ENCODE measurements at places on chromosomes 3 and 15. TPM values are rescaled to one million over a fixed set of nuclear protein-coding genes. Genes with fewer than 3 reads are reported as not detected.
A peak's percentile ranks its signal among the peaks of the same experiment; 100 is the strongest.

GRCh38 chr3:123244128-123244527 lies 42.4 kb downstream of the SEC22A start:
- DNase-seq = no peak

DNA sequence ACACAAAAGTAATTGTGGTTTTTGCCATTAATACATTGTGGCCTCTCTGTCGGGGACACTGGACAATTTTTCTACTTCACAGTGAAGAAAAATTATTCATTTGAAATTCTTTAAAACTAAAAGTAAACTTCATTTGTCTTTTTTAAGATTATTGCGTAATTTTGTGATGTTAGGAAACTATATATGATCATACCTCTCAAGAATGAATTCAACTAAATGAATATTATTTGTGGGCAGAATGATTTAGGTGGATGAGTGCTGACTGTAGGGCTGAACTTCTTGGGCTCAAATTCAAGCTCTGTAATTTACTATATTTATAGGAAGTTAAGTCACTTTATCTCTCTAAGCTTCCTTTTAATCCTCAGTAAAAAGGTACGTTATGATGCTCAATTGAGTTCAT lies 441.2 kb downstream of the ROBO1 start:
- DNase-seq = no peak

DNA sequence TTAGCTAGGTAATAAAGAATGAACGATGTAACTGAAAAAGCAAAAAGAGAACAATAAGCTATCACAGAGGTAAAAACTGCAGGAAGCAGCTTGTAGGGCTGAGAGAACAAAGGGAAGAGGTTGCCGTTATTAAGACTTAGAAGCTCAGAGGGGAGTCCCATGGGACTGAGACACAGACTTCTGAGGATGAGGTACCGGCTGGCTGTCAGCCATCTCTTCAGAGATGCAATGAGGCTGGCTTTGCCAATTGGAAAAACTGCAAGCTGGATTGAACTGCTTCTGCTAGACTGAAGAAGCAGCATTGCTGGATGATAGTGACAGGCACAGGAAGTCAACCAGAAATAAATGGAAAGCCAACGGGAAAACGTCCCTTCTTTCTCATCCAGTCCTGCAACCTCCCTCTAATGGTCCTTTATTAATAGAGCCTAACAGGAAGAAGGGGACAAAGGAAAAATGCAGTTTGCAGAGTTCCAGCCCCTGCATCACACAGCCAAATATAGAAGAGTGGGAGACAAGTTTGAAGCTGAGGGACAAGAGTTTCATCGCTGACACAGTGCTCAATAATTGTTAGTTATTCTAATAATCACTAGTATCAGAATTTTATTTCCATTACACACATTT lies 21.1 kb upstream of the KLHL6 start:
- peak; percentile 51 for DNase-seq

DNA sequence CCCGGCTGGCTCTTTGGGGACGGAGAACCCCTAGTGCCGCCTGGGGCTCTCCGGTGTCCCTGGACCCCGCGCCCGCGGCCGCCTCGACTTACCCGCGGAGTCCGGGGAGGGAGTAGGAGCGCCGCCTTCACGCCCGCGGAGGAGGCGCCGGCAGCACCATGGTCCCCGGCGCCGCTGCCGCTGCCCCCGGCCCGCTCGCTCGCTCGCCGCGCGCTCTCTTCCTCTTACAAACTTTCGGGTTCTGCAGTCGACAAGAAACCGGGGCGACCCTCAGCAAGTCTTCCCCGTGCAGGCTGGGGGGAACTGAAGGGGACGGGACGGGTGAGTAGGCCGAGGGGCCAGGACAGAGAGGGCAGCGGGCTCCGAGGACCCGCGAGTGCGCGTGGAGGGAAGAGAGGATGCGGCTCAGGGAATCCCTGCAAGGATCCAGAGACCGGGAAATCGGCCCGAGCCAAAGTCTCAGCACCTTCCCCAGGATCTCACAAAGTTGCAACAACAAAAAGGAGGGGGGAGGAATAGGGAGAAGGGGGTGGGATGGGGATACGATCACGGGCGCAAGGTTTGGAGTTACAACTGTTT lies 2.0 kb downstream of the FOXP1 start:
- DNase-seq = peak; percentile 44

GRCh38 chr3:28101705-28102104 lies 139.7 kb upstream of the CMC1 start:
- DNase-seq = no peak

GRCh38 chr3:193819117-193820010 lies 226.4 kb downstream of the OPA1 start:
- no peak for DNase-seq

- DNase-seq = no peak
These were observed 85.1 kb downstream of the STAG1 start for GRCh38 chr3:136667081-136667480.

GRCh38 chr15:59825901-59826300 lies 136.8 kb upstream of the BNIP2 start:
- DNase-seq = no peak

- DNase-seq = no peak
These were observed 91.8 kb downstream of the DNAJB8 start for GRCh38 chr3:128374746-128375445.

DNA sequence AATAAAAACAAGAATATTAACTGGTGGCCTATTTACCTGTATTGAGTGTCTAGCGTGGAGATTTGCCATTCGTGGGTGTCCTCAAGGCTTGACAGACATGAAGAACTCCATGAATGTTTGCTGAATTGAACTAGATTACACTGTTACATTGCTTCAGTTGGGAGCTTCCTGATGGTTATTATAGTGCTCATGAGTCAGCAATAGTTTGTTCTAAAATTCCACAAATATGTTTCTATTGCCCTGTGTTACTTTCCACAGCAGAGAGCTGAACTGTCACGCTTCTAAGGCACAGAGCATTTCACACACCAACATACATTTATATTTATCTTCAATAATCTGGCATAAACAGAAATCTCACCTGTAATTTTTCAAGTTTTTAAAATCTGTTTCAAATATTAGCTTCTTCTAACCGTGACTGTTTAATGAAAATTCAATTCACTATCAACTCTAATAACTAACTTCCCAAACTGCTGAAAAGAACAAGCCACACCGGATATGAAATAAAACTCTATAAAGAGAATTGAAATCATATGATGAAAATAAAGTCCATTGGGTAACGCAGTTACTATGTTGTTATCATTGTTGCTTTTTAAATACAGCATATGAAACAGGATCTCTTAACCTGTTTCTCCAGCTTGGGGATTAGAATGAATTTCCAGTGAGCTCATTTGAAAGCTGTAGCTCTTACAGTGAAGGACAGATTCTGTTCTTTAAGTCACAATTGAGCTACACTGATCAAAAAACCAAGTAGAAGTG lies 61.2 kb upstream of the MCF2L2 start:
- no peak for DNase-seq

DNA sequence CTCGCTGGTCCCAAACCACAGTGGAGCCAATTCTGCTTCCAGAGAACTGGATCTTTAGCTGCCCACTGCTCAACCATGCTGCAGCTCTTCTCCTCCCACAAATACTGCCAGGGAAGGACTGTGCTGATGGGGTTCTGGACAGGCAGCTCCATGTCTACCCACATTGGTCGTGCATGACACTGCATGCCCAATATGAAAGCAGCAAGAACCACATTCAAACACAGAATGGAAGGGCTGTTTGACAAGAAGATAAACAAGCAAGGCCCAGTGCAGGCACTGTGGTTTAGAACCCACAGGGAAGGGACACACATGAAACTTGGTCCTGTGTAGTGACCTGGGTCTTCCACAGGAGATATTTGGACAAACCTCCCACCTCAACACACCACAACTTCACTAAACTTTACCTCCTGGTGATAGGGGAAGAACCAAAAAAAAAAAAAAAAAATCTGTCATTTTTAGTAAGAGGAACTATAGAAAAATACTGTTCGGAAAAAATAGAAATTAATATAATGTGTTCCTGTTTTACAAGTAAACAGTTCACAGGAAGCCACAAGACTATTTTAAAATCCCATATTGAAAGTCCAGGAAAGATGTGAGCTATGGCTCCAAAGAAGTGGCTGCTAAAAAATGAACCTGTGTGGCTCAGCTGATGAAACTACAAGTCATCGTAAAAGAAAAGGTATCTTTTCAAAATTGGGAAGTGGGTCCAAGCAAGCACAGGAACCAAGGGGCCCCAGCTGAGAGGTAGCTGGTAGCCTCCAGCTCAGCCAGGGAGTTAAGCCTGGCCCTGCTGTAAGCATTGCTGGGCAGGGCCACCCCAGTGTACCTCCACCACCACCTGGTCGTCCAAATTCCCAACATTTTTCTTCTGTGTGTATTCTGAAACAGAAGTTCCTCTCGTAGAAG lies 77.7 kb upstream of the ACAN start:
- DNase-seq = no peak

DNA sequence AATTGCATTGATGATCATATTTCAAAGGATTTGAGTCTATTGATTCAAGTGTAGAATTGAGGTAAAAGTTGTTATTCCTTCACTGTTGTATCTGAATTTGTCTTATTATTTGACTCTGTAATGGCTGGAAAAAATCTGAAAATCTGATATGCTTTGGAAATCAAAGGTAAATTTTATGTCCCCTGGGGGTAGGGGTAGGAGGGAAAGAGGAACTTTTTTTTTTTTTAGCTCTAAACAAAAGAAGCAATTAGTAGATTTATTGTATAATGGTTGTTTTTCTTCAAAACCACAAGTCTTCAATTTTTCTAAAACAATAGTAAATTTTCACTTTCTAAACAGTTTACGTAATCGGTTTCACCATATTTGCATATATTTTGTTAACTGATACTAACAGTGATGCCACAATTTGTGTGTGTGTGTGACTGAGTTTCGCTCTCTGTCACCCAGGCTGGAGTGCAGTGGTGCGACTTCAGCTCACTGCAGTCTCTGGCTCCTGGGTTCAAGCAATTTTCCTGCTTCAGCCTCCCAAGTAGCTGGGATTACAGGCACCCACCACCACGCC lies 91.7 kb upstream of the GOLGA6L4 start:
- no peak for DNase-seq

GRCh38 chr3:45215466-45215865 lies 10.6 kb downstream of the TMEM158 start:
- no peak for DNase-seq

- no peak for DNase-seq
These were observed 82.1 kb downstream of the LINGO1 start for GRCh38 chr15:77550301-77551251.

Gene KAT2B
- 22.0 TPM for polyA plus RNA-seq

DNA sequence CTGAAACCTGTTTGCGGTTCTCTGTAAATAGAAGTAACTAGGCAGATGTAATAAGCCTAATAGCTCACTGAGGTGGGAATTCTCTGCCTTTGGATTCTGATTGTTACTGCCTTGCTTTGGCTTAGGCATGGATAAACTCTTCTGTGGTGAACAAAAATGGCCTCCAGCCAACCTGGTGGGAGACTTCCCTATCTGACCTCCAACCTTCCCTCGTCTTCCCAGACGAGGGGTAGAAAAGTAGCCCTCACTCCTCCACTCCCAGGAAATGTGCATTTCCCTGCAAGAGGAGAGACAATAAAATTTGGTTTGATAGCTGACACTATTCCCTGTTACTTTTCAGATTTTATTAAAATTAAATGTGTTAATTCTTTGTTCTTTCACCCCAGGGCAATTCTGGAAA lies 606 bp upstream of the CD96 start:
- no peak for DNase-seq

Gene WDR72
- polyA plus RNA-seq = 0.09 TPM

DNA sequence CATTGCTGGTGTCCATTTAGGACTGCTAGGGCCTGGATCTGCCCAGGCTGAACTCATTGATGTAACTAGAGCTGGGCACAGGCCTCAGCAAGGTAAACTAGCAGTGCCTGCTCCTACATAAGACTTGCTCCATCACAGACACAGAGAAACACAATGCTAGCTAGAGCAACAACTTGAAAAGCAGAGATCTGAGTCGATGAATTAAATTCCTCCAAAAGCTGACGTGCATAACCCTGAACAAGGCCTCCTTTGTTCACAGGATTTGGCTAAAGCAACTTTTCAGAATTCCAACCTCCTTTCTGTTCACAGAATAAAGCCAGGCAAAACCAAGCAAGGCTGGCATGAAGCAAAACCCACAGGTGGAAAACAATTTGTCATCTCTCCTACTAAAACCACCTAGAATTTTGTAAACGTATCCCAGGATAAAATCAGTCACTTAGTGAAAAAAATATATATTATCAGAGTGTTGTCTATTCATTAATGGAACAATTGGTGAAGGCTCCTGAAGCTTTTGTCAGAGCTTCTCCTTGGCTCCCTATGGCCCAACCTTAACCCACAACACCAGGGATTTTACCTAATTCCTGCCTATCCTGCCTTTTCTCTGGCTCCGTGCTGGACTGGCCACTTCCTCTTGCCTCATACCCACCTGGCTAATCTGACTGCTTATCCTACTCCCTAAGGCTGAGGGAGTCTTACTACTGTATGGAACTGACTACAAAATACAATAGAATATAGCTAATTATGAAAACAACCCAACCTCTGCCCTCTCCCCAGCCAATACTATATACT lies 39.9 kb downstream of the PLCH1 start:
- DNase-seq = no peak

Gene WDR48
- polyA plus RNA-seq = 37.3 TPM

All from hindlimb muscle (tissue), 1 donor.